T-helper 9 cell (primary cell): ENCODE measurements at places on chromosomes 11 and 22.

DNA sequence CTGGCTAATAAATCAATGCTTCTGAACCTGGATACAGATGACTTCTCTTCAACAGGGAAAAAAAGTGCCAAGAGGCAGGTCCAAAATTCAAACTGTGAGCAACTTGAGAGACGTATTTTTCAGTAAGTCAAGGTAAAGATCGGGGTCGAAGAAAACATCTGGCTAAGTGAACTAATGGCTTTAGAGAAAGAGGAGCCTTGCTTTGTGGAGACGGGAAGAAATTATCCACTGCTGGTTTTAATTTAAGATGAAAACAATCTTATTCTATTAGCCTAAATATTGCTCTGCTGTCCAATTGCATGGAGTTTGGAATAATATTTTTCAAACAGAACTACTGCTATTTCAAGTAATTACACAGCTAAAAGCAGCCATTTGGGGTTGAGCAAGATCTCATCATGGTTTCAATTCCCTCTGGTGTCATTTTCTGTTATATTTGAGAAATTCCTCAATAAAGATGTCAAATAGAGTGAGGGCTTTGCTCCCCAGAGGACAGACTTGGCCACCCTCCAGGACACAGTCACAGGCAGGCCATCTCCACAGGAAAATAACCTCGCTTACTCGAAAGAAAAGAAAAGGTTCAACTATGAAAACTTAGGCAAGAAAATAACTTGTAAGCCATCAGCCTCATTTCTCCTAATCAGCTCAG lies 29.8 kb downstream of the SCUBE1 start:
- DNase-seq: no peak

DNA sequence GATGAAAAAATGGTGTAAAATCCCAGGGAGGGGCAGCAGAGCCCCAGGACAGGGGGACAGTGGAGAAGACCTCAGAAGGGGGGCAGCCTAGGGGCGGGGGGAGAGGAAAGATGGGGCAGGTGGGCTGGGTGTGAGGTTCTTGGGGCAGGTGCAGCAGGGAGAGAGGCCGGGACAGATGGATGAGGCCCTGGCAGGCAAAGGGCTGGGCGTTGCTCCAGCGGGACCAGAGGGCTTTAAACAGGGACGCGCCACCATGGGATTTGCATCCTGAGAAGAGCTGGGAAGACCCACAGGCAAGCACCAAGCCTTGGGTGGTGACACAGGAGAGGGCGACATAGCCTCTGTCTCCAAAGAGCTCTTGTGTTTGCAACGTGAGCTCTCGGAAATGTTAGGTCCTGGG lies 1342.8 kb downstream of the TBC1D22A start:
- no peak for DNase-seq

GRCh38 chr22:42688241-42689211 lies 32.1 kb downstream of the A4GALT start:
- no peak for DNase-seq

GRCh38 chr22:23925020-23925606 lies 30.9 kb downstream of the MIF start:
- DNase-seq: no peak

- DNase-seq: no peak
These were observed 2.1 kb downstream of the CCDC73 start for GRCh38 chr11:32792111-32792947.

- DNase-seq: no peak
These were observed 4.7 kb upstream of the MSANTD2 start for GRCh38 chr11:124804884-124805283.

DNA sequence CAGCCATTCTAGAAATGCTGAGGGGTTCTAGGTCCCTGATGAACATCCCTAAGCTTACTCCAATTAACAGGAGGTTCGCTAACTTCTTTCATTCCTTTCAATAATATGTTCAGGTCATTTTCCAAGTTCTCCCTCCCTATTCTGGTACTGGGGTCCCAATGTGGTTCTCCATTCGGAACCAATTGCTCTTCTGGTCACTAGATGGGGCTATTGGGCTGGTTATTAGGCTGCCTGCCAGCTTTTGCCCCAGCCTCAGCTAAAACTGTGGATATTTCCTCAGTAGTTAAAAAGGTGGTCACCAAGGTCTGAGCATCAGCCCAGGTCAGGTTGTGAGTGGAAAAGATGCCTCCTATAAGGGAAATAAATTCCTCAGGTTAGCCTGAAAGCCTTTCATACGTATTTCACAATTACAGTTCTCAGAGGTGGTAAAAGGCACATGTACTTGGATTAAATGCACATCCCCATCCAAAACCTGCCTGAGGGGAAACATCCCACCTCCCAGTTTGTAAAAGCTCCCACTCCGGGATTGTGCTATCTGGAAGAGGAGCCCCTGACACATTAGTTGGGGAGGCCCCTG lies 161.1 kb upstream of the CCDC179 start:
- DNase-seq: no peak

DNA sequence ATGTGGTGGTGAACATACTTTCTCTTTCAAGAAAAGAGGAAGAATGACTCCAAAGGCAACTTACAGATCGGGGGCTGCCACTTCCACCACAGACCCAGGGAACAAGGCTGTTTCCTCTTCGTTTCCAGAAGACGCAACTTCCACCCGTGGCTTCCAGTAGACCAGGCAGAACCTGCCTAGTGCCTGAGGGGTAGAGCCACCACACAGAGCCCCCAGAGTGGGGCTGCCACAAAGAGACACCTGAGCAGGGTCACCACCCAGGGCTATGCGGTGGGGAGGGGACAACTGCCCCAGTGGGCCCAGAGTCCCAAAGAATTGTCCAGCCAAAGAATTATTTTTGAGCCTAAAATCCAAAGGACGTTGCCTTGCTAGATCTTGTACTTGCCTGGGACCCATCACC lies 16.7 kb upstream of the PHF21B start:
- DNase-seq: no peak

GRCh38 chr11:102459393-102459792 lies 6.8 kb upstream of the TMEM123 start:
- DNase-seq: no peak

DNA sequence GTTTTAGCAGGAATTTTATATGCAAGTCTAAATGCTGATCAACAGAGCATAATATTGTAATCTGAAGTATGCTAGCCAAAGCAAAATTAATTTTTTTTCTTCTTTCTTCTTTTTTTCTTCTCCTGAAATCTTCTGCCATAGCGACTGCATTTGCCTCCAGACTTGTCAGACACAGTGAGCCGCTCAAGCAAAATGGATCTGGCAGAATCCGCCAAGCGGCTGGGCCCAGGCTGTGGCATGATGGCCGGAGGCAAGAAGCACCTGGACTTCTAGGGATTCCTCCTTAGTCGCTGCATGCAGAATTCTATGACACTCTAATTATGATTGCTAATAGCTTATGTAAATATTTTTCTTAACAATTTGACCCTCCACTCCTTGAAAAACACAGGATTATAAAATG lies 27.9 kb downstream of the PAX6 start:
- DNase-seq: no peak

- no peak for DNase-seq
These were observed 193.7 kb downstream of the OPCML start for GRCh38 chr11:133338588-133338987.

GRCh38 chr11:86440305-86440716 lies 65.6 kb downstream of the CCDC81 start:
- DNase-seq: no peak

DNA sequence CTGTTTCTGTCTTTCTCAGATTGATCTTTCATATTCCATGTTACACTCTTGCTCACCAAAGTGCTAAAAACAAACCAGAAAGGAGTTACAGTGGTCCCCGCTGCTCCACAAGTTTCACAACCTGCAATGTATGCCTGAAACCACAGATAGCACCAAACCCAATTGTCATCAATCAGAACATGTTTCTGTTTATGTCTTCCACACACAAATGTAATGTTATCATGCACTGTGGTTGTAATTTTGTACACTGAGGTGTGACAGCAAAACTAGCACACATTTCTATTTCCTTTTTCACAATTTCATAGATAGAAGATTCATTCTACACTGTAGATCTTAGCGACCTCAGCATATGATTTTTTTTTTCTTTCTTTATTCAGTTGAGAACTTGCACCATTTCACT lies 1045.9 kb upstream of the RAG2 start:
- no peak for DNase-seq

DNA sequence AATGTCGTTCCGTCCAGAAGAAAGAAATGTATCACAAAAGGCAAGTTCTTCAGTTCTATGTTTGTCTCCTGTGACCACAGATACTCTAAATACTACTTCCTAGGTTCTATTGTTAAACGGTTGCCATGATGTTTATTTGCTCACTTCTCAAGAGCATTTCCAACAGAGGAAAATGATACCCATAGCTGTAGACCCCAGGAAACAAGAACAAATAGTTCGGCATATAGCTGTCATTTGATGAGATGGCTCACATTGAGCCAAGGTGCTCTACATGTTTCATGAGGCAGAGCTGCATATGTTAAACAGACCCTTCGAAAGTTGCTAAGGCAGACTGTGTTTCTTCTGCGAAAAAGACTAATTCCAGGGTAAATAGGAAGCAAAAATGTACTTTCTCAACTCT lies 15.4 kb upstream of the ANGPTL5 start:
- no peak for DNase-seq

DNA sequence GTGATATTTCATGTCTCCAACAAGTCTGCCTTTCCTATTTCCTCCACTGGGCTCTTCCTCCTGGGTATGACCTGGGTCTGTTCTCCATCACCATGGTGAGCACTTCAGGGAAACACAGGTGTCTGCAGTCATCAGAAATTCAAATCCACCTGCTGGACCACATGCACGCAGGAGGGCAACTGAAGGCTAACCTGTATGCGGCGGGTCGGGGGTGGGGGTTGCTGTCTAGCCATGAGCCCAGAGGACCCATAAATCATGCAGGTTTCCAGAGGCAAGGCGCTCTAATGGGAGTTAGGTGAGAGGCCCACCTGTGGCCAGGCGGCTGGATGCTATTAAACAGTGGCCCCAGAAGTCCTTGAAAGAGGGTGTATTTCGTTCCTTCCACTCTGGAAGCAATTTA lies 11.1 kb upstream of the PAMR1 start:
- DNase-seq: no peak

- no peak for DNase-seq
These were observed 153.0 kb downstream of the SPATA19 start for GRCh38 chr11:133692126-133692934.

DNA sequence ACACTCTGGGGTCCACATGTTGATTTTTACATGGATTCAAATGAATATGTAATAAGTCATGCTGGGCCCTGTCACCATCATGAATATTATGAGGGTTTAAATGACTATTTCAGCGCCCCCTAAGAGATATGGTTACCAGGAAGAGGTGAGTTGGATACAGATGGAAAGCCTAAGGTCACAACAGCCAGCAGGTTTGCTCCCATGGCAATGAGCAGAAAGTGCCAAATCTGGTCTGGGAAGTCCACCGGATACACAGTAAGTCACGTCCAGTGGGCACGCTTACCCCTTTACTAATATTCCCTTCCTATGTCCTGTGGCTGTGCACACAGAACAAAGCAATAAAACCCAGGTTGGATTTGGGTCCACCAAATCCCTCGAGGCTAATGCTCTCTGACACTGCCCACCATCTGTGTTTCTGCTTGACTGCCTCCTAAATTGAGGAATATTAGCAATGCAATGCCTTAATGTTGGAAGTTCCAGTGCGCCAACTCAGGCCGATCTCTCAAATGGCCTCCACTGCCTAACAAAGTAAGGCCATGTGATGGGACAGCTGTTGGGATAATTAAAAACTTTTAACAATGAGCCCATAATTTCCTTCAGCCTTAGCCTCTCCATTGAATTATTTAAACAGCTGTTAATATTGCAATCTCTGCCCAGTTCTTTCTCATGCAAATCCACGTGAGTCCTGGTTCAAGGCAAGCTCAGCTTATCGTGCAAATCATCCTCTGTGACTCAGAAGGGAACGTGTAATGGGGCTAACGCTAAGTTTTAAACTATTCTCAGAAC lies 97.6 kb downstream of the SLC1A2 start:
- no peak for DNase-seq

DNA sequence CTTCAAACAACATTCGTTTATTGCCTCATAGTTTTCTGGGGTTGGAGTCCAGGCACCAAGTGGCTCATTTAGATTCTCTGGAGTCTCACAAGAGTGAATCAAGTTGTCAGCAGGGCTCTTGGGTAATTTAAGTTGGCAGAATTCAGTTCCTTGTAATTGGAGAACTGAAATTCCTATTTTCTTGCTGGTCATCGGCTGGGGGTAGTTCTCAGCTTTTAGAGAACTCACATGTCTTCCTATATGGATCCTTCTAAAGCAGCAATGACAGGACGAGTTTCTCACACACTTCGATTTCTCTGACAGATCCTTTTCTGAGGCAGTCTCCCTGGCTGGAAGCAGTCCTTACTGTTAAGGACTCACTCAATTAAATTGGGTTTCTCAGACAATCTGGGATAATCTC lies 17.3 kb upstream of the OOSP4B start:
- no peak for DNase-seq

DNA sequence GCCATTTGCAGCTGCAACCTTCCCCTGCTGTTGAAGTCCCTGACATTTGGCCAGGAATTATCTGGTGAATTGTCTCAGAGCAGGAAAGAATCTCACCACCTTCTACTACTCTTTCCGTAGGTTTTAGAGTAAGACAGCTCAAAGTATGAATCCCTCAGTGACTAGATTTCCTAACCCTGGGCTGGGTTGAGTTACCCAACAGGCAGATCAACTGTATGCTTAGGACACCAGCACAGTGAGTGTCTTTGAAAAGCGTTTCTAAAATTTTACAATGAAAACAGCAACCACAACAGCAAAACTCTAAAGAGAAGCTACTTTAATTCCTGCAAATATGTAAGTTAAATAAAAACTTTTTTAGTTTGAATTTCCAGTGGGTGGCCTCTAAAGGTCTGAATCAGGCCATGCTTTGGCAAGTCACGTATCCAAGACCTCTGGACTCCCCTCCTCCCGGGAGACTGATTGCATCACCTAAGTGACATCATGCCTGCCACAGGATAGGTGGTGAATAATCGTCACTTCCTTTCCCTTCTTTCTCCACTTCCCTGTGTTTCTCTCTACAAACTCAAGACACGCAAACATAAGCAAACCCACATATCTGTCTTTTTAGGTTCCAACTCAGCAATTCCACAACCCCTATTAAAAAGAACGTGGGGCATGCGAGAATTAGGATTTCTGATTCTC lies 7.8 kb downstream of the OR8B12 start:
- DNase-seq: no peak

DNA sequence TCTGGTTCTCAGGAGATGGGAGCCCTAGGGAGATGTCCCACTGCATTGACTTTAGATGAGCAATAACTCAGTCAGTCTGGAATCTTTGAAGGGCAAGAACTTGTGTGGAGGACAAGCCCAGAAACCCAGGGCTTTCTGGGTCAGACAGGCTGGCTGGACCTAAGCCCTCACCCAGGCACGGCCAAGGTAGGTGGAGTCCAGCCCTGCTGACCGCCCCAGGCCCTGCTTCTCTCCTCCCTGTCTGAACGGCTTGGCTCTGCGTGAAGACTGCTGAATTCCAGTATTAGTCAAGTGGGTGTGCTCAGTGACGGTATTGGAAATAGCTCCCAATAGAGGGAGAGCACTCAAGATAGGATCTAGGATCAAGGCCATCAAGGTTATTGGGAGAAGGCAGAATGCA lies 6.1 kb downstream of the CXCR5 start:
- DNase-seq: no peak

GRCh38 chr11:61771985-61772455 lies 19.6 kb downstream of the MYRF start:
- no peak for DNase-seq
